Airway epithelial cell (primary cell): ENCODE measurements at places on chromosomes 2 and 18. TPM values are rescaled to one million over a fixed set of nuclear protein-coding genes. Genes with fewer than 3 reads are reported as not detected.

DYNAP gene
- total RNA-seq: 0.14 TPM in 1 of 2 replicates, not detected in the other

PAIP2B gene
- total RNA-seq: 5.0 and 5.9 TPM in 2 replicates

ITM2C gene
- total RNA-seq: 13.5 and 24.5 TPM in 2 replicates

B3GNT7 gene
- total RNA-seq: 0.28 and 0.85 TPM in 2 replicates

SRD5A2 gene
- not detected in 2 replicates for total RNA-seq

ACOXL gene
- 0.05 and 0.21 TPM in 2 replicates for total RNA-seq
